Activated naive CD4-positive, alpha-beta T cell (primary cell): ENCODE measurements at places on chromosomes 7 and 10.

DNA sequence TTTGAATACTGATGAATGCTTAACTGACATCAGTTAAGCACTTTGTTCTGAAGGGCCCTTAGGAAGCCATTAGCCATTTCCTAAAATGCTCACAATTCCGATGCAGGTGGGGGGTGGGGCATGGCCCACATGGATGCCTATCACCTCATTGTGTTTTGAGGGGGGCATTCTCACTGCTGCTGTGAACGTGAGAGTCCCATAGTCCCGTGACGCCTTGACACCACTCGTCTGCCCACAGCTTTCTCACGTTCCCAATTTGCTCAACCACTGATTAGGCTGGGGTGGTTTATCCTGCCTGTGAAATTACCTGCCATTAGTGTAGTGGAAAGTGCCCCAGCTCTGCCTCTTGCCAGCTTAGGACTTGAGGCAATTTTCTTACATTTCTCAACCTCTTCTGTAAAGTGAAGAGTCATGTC lies 31.9 kb downstream of the DUSP5 start:
- DNase-seq: no peak

GRCh38 chr10:75181073-75181472 lies 29.5 kb upstream of the VDAC2 start:
- no peak for DNase-seq

- no peak for DNase-seq
Observed at GRCh38 chr7:294440-295154, 4.6 kb downstream of the FOXL3 start.

DNA sequence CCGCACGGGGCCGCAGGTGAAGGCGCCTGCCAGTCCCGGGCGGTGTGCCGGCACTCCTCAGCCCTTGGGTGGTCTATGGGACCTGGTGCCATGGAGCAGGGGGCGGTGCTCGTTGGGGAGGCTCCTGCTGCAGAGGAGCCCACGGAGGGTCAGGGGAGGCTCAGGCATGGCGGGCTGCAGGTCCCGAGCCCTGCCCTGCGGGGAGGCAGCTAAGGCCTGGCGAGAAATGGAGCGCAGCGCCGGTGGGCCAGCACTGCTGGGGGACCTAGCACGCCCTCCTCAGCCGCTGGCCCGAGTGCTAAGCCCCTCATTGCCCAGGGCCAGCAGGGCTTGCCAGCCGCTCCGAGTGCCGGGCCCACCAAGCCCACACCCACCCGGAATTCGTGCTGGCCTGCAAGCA lies 18.9 kb downstream of the AKR1E2 start:
- DNase-seq: no peak

DNA sequence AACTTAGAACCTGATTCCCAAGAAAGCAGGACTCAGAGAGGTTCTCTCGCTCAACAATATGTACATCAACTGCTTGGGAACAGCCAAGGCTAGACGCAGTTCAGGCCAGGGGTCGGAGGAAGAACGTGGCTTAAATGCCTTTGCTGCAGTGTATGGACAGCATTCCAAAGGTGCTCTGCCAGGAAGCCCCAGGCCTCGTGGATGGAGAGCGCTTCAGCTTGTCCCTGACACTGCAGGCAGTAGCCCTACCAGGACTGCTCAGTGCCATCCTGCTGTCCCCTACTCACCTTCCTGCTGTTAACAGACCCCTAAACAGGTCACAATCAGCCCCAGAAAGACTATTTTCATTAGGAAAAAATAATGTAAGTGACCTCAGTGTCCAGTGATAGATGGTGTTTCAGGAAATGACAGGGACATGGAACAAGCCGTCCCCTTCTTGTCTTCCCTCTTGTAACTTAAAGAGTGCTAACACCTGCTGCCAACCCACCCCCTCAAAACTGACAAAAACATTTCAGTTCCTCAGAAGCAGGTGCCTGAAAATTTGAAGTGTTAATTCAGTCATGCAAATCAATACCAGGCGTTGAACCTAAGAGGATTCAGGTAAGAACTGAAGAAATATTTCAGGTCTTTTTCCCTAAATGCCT lies 16.5 kb downstream of the CREB3L2 start:
- DNase-seq: no peak

DNA sequence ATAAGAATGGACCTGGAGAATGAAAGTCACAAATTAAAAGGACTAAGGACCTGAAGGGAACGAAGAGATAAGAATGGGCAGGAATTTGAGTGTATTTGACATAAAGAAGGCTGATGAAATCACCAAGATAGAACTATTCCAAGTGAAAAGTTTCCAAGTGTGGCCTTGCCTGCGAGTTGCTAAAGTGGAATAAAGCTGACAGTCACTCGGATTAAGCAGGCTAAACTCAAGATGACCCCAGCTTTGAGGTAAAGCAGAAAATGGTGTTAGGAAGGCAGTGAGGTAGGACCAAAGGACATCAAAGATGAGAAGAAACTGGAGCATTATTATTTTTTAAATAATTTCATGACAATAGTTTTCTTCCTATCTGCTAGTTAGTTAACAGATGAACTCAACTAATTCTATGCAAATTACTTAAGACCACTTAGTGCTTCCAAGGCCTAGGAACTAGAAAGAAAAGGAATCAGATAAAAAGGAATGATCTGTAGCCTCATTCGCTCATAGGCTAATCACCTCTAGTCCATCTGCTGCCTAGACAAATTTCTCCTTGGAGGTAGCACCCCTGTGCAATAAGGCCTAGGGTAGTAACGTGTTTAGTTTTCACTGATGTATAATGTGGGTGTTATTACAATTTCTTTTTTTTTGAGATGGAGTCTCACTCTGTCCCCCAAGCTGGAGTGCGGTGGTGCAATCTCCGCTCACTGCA lies 34.5 kb downstream of the EZH2 start:
- DNase-seq: no peak

GRCh38 chr7:3464900-3465622 lies 164.0 kb downstream of the SDK1 start:
- no peak for DNase-seq

DNA sequence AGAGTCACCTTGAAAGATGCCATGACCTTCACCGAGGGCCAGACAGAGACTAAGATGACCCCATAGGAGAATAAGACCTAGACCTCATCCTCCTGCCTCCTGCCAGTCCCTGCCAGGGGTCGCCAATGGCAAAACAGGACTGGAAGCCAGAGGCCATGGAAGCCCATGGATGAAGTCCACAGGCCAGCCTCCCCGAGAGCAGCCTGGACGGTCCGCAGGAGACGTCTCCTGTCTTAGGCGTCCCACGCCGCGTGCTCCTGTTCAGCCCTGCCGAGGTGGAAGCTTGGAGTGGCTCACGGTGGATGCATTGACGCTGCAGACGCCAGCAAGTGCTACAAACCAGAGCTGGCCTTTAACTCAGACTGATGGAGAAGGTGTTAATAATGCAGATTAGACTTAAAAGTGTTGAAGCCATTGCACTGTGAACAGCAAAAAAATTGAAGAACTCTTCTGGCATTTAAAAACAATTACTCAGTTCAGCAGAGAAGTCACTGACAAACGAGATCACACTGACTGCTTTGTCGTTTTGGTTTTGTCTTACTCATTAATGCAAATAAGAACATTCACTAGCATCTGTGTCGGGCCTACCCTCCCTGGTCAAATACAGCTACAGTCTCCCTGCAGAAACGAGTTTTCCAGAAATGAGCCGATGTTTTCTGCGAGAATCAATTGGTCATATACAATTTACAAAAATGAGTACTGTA lies 38.1 kb upstream of the FAM20C start:
- DNase-seq: no peak

GRCh38 chr7:27784399-27785053 lies 44.6 kb downstream of the TAX1BP1 start:
- no peak for DNase-seq

DNA sequence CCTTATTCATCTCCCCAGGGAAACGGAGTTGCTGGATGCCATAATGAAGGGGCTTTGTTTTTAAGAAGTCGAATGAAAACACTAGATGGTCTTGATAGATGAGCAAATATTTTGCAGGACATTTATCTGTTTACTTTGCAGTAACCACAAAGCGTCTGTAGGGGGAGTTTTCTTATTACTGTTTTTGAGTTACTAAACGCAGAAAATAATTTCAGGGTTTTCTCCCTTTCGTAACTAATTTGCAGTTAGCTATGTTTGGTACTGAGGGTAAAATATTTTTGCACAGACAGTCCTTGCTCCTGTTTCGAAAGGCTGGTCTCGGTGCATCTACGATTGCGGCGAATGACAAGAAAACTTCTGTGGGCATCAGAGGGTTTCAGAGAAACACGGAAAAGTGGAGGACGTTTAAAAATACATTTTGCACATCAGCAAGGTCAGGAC lies 505.6 kb upstream of the MKI67 start:
- no peak for DNase-seq

DNA sequence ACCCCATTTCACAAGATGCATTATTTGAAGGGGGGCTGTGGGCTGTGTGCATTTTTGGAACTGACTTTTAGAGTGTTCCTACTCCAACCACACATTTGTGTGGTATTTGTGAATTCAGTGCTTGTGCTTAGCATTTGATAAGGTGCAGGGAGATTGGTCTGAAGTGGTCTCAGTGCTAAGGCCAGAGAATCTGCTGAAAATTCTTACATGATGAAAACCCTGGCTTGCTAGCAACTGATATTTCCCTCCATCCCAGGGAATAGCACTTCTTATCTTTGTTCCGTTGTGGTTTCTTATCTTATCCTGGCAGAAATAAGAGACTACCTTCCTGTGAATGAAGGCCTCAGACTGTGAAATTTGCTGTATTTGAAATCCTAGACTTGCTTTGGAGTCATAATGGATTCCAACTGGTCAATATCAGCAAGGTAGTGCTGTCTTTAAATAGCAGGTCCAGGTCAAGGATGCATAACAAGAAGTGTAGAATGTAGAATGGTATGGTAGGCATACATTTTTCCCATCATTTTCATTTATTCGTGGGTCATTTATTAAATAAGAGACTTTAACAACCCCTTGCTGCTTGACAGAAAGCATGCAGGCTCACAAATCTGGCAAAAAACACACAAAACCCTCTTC lies 986.9 kb downstream of the REEP3 start:
- no peak for DNase-seq

- DNase-seq: no peak
Observed at GRCh38 chr7:102872460-102872859, 40.3 kb upstream of the LRRC17 start.

DNA sequence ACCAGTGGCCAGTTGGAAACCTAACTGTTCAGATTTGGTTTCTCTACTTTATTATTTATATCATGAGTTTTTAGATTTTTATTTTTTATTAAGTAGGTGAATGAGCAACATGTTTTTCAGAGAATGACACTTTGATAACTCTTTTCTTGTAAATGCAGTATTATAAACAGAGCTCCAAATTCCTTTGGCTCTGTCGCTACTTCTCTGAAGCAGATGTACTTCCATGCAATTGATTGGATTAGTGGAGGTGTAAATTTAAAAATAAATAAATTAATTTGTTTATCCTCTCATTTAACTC lies 34.3 kb upstream of the ICA1 start:
- no peak for DNase-seq

GRCh38 chr10:106757521-106757920 lies 407.0 kb downstream of the SORCS1 start:
- no peak for DNase-seq

DNA sequence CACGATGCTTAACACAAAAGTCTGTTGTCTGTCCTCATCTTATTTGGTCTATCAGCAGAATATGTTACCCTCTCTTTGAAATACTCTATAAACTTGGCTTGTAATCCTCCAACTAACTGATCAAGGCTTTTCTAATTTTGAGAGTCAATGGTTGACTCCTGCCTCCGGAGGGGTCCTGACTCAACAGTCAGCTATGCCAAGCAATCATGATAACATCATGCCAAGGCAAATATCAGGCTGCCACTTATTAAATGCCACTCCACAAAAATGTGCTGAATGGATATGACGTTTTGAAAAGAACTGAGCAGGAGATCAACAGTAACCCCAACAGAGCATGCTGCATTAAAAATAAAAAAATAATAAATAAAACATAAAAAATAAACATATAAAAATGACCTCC lies 116.1 kb downstream of the PARD3 start:
- DNase-seq: no peak

- DNase-seq: no peak
Observed at GRCh38 chr10:93993782-93994437, at the start of gene PLCE1. Gene PLCE1 (plus strand): TSS chr10:93993931. CDS start chr10:94031047, 37,116 bp downstream.

GRCh38 chr7:93194386-93194785 lies 31.9 kb downstream of the HEPACAM2 start:
- no peak for DNase-seq

- DNase-seq: no peak
Observed at GRCh38 chr7:95002775-95003174, 95.4 kb downstream of the PPP1R9A start.

DNA sequence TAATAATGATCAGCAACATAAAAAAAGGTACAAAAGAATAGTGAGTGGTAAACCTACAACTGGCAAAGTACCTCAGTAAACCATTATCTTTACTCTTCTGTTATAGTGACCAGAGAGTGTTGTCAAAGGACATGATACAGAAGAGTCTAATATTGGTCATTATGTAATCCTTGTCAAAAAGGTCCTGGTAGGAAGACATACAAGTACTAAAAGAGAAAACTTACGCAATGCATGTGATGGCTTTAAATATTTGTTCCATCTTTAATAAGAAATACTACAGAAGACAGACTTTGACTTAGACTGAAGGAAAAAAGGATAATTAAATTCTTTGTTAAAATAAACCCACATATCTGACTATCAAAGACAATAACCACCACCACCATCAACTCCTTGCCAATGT lies 6.5 kb downstream of the DOCK4 start:
- DNase-seq: no peak

- DNase-seq: no peak
Observed at GRCh38 chr10:26214004-26214403, 2.6 kb upstream of the GAD2 start.

DNA sequence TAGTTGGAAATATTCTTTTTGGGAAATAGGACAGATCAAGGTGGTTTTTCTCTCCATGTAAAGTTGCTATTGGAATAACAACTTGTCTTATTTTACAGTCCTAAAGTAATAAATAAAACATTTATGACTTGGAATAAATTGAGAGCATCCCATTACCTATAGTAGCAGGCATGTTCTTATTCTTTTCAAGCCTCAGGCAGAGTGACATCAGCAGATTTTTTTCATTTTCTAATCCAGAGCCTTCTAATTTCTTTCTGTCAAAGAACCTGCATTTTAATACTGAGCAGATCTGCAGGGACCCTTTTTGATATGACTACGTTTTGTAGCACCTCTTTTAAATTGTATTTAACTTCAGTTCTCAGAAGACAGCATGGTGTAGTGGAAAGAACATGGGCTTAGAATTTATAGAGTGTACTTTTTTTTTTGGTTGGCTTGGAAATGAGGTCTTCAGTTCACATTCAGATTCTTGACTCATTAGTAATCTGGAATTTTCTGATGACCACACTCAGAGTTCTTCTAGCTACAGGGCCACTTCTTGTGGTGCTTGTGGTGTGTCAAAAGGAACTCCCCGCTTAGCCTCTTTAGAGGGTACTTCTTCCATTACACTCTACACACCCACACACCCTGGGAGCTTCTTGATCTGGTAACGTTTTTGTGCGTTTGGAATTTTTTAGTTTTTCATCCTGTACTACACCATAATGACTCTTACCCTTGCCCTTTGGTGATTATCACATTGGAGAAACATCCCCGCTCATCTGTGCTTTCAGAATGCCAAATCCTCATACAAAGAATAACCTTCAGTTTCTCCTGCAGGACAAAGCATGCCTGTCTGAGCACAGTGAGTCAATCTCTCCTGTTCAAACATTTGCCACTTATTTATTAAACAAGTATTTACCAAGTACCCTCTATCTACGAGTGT lies 34.6 kb downstream of the AGK start:
- no peak for DNase-seq
